ENCODE measurements at places on chromosomes 16 and 17.
A peak's percentile ranks its signal among the peaks of the same experiment; 100 is the strongest.

DNA sequence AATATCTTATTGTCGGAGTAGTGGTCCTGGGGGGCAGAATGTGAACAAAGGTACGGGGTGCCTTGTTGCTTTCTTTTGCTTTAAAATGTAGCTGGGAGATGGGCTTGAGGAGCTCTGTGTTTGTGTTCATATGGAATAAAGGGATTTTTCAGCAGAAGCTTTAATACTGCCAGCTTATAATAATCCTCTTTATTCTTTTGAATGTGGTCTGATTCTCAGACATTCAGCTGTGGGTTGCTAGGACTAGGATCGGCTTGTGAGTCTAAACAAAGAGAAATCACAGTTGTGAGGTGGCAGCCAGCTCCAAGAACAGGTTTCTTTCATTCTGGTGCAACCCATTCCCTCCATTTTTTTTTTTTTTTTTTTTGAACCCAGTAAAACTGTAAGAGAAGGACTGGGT is 7.2 kb downstream of the MRPL58 start:
- DNase-seq = no peak

DNA sequence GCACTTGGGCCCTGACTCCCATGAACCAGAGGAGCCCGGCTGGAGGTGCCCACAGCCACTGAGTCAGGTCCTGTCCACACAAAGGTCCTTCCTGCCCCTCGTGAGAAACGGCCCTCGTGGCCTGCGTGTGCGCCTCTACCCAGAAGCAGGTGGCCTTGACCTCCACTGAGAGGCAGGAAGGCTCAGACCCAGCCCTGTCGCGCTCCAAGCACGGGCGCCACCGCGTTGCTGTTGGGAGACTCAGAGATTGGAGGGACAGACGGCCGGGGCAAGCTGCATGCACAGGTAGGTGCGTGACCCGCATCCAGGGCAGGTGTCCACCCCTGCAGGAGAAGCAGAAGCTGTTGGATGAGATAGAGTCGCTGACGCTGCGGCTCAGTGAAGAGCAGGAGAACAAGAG is 8.1 kb upstream of the CAPN15 start:
- DNase-seq = no peak

DNA sequence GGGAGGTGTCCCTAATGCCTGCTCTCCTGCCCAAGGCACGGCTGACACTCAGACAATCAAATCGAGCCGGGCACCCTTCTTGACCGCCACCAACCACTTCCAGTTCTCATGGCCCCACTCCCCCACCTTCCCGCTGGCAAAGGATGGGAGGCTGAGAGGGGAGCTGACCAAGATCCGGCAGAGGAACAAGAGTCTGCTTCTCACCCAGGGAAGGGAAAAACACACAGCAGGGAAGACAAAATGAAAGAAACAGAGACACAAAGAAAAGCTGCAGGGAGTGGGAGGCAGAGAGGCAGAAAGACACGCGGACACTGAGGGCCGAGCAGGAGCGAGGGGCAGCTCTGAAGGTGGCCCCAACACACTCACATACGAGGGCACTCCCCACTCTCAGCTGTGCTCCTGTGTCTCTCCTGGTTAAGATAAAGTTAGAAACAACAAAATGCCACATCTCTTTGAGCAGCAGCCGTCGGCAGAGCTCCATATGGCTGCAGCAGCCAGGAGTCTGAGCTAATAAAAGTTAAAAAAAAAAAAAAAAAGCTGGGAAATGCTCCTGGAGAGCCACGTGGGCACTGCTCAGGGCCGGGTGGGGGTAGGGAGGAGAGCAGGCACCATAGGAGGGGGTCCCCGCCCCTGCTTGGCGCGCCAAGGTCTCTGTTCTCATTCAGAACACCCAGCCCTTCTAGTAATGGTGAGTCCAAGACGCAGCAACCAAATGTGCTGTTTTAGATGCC is 7.4 kb downstream of the LRRC75A start:
- DNase-seq = peak; percentile 73

GRCh38 chr16:68384288-68385161 is 63.8 kb downstream of the SMPD3 start:
- DNase-seq = no peak

GRCh38 chr17:34434052-34434451 is 71.0 kb upstream of the CCL1 start:
- DNase-seq = no peak

GRCh38 chr17:27430882-27431491 is 25.3 kb upstream of the KSR1 start:
- DNase-seq = no peak

DNA sequence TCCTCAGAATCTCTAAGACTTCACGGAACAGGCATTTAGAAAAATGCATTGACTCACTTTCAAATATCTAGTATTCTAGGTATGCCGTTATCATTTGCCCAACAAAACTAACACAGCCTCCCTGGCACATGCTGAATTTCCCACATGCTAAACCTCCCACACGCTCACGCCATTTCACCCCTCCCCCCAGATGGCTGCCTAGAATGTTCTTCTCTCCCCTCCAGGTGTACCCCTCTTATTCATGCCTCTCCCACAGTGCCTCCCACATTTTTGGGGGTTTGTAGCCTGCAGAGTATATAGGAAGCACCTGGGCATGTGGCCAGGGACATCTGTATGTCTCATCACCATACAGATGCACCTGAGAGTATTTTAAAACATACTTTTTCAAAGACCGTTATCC is 38.2 kb upstream of the ICAM2 start:
- DNase-seq = no peak

GRCh38 chr17:59342681-59343131 is 11.3 kb downstream of the YPEL2 start:
- no peak for DNase-seq

- DNase-seq = no peak
Observed at GRCh38 chr16:17780181-17780580, 309.4 kb upstream of the XYLT1 start.

GRCh38 chr16:25038239-25038954 is 23.2 kb upstream of the ARHGAP17 start:
- DNase-seq = no peak

DNA sequence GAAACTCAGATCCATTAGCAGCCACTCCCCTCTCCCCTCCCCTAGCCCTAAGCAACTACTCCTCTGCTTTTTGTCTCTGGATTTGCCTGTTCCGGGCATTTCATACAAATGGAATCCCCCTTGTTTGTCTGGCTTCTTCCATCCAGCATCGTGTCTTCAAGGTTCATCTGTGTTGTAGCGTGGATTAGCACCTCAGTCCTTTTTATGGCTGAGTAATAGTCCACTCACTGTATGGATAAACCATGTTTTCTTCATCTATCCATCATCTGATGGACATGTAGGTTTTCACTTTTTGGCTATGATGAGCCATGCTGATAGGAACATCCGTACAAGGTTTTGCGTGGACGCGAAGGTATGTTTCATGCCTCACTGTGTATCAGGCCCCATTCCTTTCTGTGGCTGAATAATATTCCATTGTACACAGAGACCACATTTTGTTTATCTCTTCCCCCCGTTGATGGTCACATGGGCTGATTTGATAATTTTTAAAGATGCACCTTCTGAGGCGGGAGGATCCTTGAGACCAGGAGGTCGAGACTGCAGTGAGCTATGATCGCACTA is 8.9 kb upstream of the GSE1 start:
- no peak for DNase-seq

GRCh38 chr17:79741751-79742588 is 11.2 kb downstream of the ENPP7 start:
- DNase-seq = peak; percentile 86

GRCh38 chr16:49640581-49640980 is 215.3 kb downstream of the ZNF423 start:
- DNase-seq = peak; percentile 36

- DNase-seq = no peak
Observed at GRCh38 chr17:40309949-40310510, 1.1 kb downstream of the RARA start.

DNA sequence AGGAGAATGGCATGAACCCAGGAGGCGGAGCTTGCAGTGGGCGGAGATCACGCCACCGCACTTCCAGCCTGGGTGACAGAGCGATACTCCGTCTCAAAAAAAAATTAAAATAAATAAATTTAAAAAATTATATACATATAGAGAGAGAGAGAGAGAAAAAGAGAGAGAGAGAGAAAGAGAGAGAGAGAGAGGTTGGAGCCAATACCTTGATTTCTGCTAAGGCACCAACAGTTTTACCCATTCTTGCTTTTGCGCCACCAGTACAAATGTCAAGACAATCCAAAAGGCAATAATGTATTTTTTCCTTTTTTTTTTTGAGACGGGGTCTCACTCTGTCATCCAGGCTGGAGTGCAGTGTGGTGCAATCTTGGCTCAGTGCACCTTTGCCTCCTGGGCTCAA is 17.2 kb downstream of the BRIP1 start:
- no peak for DNase-seq

GRCh38 chr17:41919165-41919817 is 540 bp upstream of the ACLY start:
- DNase-seq = no peak

- peak; percentile 28 for DNase-seq
Observed at GRCh38 chr16:2143878-2144485, 4.4 kb upstream of the RAB26 start.

DNA sequence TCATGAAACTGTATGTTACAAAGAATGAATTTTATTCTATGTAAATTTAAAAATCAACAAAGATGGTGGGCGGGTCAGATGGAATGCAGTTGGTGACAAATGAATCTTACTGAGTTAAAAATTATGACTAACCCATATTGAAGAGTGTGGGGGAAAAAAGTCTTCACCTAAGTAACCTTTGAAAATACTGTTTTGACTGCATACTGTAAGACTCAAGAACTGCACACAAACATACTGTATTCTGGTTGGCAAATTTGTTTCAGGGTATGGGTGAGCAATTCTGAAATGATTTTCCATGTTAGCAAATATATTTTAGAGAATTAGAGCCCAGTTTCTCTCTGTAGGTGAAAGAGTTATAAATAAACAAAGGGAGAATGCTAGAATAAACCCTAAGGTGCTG is 153.7 kb upstream of the KCNJ18 start:
- DNase-seq = no peak

- no peak for DNase-seq
Observed at GRCh38 chr17:14557480-14557879, 256.6 kb downstream of the HS3ST3B1 start.

- no peak for DNase-seq
Observed at GRCh38 chr17:68326681-68327080, 35.4 kb downstream of the ARSG start.

DNA sequence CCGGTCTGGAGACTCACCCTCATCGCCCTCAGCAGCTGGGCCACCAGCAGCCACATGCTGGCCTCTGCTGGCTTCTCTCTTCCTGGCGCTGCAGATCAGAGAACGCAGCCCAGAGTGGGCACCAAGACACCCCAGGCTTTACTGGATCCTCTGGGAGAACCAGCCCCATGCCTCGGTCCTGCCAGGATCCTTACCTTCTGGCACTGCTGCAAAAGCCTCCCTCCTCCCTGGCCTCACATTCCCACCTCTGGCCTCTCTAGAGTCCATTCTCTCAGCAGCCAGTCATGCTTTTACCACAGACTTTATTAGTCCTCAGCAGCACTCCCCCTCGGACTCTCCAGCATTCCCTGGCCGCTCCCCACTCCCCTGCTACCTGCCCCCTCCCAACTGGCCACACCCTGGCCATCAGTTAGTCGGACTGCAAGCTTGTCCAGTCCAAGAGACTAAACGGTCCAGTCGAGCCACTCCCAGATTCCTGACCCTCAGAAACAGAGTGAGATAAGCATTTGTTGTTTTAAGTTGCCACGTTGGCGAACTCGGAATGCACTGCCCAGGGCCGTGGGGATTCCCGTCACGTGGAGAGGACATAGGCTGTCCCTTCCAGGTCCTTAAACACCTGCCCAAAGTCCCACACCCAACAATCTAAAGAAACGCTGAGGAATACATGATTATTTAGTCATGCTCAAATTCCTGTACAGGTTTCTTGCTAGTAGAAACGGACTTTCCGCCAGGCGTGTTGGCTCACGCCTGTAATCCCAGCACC is 5.9 kb upstream of the SPG7 start:
- DNase-seq = no peak

DNA sequence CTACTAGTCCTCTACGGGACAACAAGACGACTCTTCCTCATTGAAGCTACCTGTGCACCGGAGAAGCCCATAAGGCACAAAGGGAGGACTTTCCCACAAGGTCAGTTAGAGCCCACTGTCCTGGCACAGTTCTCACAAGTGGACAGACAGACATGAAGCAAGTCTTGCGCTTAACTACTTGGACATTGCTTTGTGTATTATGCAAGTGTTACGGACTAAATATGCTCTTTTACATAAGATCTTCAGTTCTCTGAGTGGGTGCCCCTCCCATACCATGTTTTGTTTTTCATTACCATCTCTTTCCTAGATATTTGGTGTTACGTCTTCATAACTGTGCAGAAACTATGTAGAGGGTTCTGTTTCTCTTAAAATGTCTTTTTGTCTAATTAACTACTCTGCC is 18.1 kb downstream of the ANKRD40CL start:
- DNase-seq = no peak

DNA sequence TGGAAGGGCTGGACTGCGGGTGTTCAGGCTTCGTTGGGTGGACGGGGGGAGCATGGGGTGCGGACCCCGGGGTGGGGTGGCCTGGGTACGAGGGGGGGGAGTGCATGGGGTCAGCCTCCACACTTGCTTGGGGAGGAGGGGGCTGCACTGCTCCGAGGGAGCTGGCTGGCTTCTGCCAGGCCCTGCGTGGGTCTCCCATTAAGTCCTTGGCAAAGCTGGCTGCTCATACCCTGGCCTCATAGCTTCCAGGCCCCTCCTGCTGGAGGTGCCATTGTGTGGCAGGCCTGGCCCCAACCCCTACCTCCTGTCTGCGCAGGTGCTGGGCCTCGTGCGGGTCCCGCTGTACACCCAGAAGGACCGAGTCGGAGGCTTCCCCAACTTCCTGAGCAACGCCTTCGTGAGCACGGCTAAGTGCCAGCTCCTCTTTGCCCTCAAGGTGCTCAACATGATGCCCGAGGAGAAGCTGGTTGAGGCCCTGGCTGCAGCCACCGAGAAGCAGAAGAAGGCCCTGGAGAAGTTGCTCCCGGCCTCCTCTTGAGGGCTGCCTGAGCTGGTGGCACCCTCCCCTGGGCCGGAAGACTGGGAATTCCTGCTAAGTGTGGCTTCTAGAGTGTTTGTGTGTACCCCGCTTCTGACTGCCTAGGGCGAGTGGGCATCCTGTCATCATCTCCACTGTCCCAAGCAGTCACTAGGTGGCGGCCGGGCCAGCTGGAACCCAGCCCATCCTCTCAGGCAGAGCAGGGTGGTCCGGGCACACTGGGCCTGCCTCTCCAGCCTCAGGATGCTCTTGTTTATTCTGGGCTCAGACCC is 1.5 kb downstream of the NUDT16L1 start:
- no peak for DNase-seq

DNA sequence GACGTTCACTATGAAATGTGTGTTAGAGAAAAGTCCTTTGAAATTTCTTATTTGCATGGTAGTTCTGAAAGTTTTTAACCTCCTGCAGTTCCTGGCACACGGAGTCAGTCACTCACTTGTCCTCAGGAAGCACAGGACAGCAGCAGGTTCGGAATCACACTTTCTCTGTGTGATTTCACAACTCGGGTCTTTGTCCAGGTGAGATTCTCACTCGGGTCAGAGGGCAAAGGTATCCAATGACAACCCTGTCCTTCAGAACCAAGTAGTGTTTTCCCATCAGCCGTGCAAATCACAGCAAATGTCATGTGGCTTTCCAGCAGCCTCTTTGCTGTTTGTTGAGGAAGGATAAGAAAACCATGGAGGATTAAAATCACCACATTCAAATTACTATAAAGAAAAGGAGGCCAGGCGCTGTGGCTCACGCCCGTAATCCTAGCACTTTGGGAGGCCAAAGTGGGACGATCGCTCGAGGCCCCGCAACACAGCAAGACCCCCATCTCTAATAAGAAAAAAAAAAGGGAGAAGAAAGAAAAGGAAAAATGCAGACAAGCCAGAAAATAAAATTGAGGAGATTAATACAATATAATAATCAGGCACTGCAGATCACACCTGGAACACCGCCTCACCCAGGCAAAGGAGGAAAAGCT is 22.0 kb downstream of the ADCY9 start:
- no peak for DNase-seq

GRCh38 chr16:87739801-87740200 is 26.0 kb downstream of the KLHDC4 start:
- no peak for DNase-seq

Measured in left hindlimb (tissue), 1 donor.